Frontal cortex (tissue), 4 donors: ENCODE measurements at places on chromosomes 7 and 10. TPM values are rescaled to one million over a fixed set of nuclear protein-coding genes. Genes with fewer than 3 reads are reported as not detected.

Gene FAM180A
- total RNA-seq, result not detected

Gene ARMH3
- 23.2 TPM for total RNA-seq

Gene RSPH10B
- 1.2 TPM for total RNA-seq

Gene CTAGE6
- total RNA-seq, result under 0.01 TPM

Gene GPR26
- total RNA-seq, result 5.3 TPM

DNA sequence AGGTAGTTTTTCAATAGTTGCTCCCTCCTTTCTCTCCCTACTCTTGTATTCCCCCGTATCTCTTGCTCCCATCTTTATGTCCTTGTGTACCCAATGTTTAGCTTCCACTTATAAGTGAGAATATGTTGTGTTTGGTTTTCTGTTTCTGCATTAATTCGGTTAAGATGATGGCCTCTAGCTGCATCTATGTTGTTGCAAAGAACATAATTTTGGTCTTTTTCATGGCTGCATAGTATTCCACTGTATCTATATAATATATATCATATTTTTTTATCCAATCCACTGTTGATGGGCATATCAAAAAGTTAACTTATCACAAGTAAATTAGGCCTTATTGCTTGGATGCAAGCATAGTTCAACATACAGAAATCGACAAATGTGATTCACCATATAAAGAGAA is 594.0 kb downstream of the TYW1 start:
- no peak for DNase-seq

DNA sequence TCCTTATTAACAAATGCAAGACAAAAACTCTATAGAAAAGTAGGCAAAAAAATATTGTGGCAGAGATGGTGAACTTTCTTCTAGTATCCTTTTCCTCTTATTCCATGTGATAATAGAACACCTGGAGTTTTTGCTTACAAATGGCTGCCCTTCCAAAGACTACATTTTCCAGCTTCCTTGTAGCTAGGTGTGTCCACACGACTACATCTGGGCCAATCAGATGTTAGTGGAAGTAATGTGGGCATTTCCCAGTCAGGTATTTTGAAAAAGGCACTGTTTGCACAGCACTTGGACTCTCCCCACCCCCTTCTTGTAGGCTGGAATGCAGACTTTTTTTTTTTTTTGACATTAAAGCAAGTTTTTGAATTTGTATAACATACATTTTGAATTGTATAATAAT is 105.5 kb upstream of the TBX20 start:
- DNase-seq, result no peak

DNA sequence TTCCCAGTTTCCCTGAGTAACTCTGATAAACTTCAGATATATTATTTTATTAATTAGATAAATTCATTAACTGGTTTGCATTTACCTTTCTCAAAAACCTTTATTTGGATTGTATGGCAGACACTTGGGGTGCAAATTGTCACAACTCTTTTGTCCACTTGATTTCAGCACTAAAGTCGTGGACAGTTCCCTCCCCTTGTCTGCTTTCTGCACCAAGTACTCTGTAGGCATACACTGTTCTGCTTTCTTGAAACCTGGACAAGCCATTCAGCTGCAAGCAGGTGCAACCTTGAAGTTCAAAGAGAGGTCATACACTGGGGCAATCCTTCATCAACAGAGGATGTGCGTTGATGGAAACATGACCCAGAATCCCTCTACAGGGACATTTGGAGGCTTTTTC is 162.9 kb downstream of the ARL5B start:
- no peak for DNase-seq

DNA sequence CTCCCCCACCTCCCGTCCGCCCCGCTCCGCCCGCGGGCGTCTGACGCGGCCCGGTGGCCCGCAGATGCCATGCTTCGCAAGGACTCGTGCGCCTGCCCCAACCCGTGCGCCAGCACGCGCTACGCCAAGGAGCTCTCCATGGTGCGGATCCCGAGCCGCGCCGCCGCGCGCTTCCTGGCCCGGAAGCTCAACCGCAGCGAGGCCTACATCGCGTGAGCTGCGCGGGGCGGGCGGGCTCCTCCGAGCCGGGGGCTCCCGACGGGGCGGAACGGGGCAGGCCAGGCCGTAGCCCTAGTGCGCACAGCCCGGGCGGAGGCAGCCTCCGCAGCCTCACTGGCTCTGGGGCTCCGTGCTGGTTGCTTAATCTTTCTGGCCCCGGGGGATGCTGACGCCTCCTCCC is 2.8 kb downstream of the ASIC3 start:
- peak; percentile 58 for DNase-seq

GRCh38 chr7:24715661-24716479 is 41.4 kb downstream of the GSDME start:
- DNase-seq, result no peak

DNA sequence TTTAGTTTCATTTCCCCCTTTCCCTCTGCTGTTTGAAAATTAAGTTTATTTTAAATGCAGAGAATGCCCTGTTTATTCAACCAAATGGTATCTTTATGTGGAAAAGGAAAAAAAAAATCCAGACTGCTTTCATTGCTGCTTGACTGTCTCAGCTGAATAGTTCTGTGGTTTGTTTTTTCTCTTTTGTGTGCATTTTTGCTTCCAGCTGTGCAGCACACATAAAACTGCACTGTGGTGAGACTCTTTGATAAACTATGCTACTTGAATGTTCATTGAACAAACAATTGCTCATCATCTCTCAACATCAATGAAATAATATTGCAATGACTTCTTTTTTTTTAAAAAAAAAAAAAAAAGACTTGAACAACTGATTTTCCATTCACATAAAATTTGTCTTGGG is 78.6 kb upstream of the GLI3 start:
- no peak for DNase-seq

DNA sequence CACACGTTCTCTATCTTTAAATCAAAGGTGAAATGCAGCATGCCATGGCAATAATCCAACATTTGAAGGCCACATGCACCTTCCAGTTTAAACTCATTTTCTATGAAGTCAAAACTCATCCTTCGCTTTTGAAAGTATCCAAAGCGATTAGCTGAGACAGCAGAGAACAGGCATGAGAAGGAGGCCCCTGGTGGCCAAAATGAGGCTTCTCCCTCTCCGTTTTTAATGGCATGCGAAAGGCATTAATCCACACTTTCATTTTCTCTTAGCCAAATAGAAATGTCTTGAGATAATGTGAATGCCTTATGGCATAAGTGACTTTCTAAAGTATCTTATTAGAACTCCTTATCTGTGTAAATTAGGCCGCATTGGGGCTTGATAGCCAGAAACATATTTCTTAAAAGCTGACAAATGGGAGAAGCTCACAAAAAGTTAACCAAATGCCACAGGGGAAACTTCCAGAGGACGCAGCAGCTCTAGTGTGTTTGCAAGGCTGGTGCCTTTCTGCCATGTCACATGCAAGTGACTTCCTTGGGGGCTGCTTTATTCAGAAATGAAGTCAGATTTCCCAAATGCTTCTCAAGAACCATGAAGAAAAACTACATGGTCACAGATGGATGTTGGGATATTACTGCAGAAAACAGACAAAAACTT is 1189.6 kb downstream of the SORCS1 start:
- DNase-seq, result no peak

- no peak for DNase-seq
Observed at GRCh38 chr7:3135626-3136025, 92.0 kb upstream of the CARD11 start.

- DNase-seq, result no peak
Observed at GRCh38 chr10:34811126-34811967, 3.7 kb downstream of the PARD3 start.

- no peak for DNase-seq
Observed at GRCh38 chr10:90413196-90413595, 444.6 kb downstream of the HTR7 start.
